ENCODE measurements at places on chromosomes 3 and 15.
A peak's percentile ranks its signal among the peaks of the same experiment; 100 is the strongest.

GRCh38 chr3:64073158-64073761 lies 50.0 kb upstream of the PSMD6 start:
- DNase-seq: no peak

- no peak for DNase-seq
Measured at GRCh38 chr15:80579611-80580010, 115.5 kb upstream of the ABHD17C start.

- DNase-seq: no peak
Measured at GRCh38 chr3:49607796-49608195, 53.5 kb downstream of the BSN start.

- DNase-seq: peak; percentile 5
Measured at GRCh38 chr3:29686889-29687592, 406.2 kb downstream of the RBMS3 start.

- DNase-seq: no peak
Measured at GRCh38 chr15:68821841-68822381, 1.2 kb upstream of the ANP32A start.

DNA sequence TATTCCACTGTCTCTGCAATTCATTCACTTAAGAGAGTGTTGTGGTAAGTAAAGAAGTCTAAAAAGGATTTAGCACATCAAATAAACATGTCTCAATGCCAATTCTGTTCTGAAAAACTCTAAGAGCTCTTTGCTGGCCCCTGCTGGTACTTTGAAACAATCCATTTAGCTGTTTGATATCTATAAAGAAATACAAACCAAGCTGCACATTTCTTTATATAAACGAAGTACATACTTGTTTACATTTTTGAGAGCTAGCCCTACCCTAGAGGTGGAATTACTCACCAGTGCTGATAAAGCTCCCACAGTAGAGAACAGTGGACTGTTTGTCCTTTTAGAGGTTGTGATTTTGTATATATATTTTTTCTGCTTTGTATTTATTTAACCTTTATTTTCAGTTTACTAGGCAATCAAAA lies 75.5 kb downstream of the NEDD4 start:
- peak; percentile 3 for DNase-seq

- no peak for DNase-seq
Measured at GRCh38 chr15:77853910-77854309, 221.2 kb upstream of the LINGO1 start.

DNA sequence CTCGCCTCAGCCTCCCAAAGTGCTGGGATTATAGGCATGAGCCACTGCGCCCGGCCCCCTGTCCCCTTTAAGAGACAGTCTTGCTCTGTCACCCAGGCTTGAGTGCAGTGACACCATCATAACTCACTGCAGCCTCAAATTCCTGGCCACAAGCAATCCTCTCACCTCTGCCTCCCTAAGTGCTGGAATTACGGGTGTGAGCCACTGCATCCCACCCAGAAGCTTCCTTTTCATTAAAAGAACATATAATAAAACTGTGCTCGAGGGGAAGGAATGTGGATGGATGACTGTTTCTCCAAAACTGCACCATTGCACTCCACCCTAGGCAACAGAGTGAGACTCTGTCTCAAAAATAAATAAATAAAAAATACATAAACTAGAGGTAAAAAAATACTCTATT lies 70.1 kb downstream of the NCEH1 start:
- no peak for DNase-seq

DNA sequence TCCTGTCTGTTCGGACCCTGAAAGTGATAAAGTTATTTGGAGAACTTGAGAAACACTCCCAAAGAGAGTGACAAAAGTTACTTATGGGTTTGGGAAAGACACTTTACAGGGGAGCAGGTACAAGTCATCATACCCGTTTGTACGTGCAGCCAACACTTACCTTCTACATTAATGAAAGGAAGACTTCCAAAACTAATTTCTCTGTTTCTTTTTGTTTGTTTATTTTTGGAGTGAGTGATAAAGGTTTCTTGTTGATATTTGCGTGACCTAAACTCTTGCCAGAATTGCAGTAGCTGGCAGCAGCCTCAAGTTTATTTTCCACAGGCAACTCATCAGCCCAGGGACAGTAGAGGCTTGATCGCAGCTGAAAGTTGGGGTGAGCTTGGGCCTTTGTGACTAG lies 8.4 kb downstream of the ABHD2 start:
- no peak for DNase-seq

- no peak for DNase-seq
Measured at GRCh38 chr3:14926592-14926991, 20.8 kb upstream of the NR2C2 start.

DNA sequence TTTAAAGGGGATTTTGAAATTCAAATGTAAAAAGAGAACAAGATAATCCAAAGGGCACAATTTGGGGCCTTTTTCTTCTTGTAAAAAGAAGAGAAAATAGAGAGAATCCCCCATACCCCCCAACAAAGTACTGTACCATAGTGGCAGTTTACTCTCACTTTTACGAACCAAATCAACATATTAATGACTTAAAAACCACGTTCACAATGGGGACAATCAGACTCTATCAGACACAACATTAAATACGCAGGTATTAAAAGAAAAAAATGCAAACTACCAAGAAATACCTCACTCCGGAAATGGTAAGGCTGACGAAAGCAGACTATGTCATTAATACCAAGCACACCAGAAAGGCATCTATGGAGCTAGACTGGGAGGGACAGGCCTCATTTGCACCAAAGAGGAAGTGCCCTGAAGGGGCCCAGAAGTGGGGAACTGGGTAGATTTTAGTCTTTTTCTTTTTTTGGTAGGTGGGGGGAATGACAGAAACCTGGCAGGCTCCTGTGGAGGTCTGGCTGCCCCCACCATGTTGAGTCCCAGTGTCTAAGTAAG lies 134.3 kb downstream of the TIGIT start:
- no peak for DNase-seq

DNA sequence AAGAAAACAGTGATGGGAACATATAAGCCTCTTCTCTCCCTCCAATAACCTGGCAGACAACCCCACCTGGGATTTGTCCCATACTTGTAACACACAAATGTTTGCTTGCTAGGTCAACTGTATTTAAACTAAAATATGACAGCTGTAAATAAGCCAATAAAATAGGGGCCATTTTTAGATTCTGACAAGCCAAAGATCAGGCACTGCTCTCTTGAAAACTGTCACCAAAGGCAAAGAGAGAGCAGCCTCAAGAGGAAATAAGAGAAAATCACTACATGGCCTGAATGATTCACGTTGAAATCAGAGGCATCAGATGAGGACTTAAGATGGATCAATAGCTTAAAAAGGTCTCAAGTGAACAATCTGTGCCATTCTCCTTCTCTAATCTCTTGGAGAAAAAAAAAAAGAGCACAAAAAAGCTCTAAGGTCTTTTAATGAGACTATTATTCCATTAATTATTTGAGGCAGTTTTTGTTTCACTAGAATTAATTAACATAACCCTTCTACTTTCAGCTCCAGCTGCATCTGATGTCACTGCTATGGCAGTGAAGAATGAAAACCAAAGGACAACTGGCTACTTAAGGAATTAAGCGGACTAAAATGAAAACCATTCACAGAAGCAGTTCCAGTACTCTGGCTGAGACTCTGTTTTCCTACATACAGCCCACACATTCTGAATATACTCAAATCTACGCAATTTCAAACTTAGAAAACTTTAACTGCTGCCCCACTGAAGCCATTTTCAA lies 19.0 kb downstream of the MYO5A start:
- DNase-seq: no peak

- DNase-seq: no peak
Measured at GRCh38 chr3:83403927-83404326, 1554.9 kb upstream of the CADM2 start.

DNA sequence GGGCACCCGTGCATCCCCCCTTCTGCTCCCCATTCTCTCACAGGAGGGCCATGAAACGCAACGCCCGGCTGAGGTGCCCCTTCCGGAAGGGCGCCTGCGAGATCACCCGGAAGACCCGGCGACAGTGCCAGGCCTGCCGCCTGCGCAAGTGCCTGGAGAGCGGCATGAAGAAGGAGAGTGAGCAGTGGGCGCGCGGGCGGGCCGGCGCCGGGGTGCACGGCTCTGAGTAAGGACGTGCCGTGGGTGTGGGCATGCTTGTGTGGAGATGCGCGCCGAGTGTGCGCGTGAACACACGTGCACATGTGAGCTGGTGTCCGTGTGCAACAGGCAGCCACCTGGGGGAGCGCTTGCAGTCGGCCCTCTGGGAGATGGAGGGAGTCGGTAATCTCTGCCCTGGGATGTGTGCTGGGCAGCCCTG lies 28.1 kb downstream of the NR1I2 start:
- peak; percentile 43 for DNase-seq

DNA sequence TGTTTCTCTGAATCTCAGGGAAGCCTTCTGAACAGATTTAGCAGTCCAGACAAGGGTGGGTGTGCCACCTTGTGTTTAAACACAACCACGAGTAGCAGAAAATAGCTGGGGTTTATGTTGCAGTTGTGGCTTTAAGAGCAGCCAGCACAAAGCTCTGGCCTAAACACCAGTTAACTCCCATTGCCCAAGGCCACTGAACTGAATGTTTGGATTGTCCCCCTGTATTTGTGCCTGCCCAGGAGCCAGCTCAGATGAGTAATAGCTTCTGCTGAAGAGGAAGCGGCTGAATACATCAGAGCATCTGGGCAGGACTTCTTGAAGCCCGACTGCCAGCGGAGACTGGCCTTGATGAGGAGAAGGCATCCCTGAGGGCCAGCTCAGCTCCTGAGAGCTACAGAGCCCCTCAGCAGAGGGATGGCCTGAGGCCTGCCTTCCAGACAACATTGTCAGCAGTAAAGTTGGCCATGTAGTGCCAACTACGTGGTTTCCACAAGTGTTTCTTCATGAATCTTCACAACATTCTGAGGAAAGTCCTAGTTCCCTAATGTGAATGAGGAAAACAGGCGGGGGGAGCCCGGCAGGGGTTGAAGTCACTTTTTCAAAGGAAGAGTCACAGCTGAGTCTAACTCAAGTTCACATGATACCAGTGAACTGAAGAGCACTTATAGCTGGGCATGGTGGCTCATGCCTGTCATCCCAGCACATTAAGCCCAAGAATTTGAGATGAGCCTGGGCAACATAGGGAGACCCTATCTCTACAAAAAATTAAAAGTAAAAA lies 65.8 kb upstream of the ZBTB38 start:
- no peak for DNase-seq

GRCh38 chr3:187737368-187738070 lies 7.7 kb downstream of the BCL6 start:
- DNase-seq: peak; percentile 74

GRCh38 chr3:107848351-107848915 lies 242.4 kb downstream of the CD47 start:
- no peak for DNase-seq

DNA sequence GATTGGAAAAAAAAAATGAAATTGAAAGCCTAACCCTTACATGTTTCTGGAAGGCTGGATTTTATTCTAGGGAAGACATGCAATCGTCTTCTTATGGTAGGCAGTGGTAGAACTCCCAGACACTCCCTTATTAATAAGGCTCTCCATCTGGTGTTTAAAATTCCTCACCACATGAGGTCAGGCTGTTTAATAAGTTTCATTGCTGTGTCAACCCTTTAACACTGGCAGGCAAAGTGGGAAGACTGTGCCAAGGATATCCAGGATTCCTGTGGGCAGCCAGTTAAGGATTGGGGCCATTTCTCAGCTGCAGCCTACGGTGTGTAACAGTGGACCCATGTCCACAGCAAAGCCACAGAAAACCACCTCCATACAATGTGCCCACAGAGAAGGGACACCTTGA lies 225.5 kb upstream of the CHRM5 start:
- DNase-seq: no peak

DNA sequence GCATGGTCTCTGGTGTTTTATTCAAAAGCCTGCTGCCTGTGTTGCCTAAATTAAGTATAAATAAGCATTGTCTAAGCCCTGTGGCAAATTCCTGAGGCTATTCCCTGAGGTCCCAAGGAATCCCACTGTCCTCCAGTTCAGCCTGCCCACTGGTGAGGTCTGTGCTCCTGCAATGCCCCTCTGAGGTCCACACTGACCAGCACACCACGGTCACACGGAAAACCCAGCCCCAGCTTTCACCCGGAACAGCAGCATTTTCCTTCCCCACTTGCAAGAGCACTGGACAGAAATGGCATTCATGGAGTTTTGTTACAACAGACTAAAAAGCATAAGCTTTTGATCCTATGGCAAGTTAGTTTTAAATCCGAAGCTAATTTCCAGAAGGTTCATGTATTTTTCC lies 234.0 kb downstream of the KLF13 start:
- no peak for DNase-seq

GRCh38 chr15:74024687-74025086 lies 30.2 kb downstream of the PML start:
- no peak for DNase-seq

DNA sequence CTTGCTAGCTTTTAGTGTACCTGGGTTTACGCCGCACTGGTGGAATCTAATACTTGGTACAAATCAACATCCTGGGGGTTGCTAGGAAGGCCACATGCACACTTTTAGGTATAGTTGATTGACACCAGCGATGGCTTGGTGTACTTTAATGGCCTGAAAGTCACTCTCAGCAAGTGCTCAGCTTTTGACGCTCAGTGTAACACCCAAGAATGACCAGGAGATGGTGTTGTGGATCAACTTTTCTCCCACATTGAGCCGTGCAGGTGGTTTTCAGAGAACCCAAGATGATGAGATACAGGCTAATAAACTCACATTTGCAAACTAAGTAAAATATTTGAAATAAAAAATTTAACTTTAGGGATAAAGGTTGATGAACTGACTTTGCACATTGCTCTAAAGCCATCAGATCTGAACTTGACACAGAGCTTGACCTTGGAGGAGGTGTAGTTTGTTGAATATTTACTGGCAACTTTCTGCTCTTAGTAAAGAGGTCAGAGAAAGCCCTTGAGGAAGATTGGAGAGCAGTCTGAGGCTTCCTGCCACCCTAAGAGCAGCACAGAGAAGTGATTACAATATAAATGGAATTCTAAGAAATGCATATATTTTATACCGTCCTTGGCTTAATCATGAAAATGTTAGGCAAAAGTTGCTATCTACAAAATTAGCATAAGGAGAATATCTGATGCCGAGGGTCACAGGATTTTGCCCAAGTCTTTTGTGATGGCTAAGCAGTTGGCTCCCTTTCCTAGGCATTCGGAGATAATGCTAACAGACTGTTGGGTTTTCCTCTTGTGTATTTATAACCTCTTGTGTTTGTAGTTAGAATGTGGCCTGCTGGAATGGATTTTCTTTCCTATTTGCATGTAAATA lies 143.4 kb upstream of the RASGRP1 start:
- peak; percentile 61 for DNase-seq

DNA sequence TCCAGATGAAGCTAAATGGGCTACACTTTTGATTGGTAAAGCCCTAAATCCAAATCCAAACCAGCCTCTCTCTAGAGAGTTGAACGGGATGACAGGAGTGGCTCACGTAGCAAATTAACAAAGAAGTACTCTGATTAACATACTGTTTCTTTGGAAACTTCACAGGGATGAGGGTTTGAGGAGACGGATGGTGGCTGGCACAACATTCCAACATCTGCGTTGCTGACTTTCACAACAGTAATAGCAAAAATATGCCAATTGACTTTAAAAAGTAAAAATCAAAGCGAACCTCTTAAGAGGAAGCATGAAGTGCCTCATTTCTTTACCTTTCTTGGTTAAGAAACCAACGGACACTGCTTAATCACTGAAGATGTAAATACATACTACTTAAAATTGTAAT lies 181.4 kb downstream of the TBL1XR1 start:
- DNase-seq: no peak

GRCh38 chr15:100468285-100468684 lies 60.5 kb downstream of the CERS3 start:
- no peak for DNase-seq

GRCh38 chr15:68844856-68845550 lies 24.3 kb upstream of the ANP32A start:
- no peak for DNase-seq

- no peak for DNase-seq
Measured at GRCh38 chr15:42111924-42112323, 17.6 kb upstream of the PLA2G4D start.

- no peak for DNase-seq
Measured at GRCh38 chr3:111848283-111848682, 10.8 kb upstream of the PHLDB2 start.
